CD4-positive, alpha-beta T cell (primary cell): ENCODE measurements at places on chromosomes 5 and 9.

DNA sequence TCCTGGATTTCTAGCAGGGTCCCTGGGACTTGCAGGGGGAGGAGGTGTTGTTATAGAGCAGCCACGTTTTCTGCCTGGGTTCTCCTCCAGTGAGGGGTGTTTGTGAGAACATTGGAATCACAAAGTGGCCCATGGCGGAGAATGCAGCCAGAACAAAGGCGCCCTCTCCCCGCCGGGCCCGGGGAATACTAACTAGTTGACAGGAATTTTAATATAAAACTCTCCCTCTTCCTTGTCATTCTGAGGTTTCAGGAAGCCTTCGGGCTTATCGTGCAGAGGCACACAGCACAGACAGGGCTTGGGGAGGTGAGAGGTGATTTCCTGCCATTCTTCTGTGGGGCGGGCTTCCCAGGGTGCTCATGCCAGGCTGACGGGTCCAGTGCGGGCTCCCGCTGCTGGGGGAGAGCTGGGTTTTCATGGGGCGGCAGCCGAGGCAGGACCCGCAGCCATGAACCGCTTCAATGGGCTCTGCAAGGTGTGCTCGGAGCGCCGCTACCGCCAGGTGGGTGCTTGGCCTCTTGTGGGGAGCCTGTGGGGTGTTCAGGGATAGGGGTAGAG is 37.7 kb downstream of the RGS3 start:
- no peak for DNase-seq

- no peak for DNase-seq
Observed at GRCh38 chr9:120158221-120158620, 421.7 kb downstream of the CDK5RAP2 start.

DNA sequence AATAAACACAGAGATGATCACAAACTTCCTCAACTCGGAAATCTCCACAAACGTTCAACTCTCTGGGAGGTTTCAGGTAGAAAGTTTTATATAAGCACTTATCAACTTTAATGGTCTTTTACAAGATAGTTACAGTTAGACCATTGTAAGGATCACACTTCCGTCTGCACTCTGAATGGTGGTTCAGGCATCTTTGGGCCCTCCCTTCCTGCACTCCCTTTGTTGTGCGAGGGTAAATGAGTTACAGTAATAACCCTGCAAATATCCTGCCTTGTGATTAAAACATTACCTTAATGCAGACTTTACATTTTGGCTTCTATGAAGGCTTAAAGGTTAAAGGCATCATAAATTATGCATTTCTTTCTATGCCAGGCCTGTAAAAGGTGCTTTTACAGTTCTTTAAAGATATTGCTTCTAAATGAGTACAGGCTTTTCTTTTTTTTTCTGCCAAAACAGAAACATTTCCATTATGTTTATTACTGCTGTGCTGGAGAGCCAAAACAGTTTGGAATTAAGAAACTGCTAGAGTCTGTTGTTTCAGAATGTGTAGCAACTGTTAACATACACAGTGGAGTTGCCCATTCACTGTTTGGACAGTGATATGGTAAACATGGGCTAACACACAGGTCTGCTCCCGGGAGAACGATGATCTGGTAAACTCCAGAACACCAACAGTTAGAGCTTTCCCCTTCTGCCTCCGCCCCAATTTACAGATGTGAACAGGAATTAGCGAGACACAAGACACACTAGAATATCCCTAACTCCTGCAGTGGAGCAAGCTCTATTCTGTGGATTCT is 1.1 kb downstream of the PRUNE2 start:
- DNase-seq: no peak

DNA sequence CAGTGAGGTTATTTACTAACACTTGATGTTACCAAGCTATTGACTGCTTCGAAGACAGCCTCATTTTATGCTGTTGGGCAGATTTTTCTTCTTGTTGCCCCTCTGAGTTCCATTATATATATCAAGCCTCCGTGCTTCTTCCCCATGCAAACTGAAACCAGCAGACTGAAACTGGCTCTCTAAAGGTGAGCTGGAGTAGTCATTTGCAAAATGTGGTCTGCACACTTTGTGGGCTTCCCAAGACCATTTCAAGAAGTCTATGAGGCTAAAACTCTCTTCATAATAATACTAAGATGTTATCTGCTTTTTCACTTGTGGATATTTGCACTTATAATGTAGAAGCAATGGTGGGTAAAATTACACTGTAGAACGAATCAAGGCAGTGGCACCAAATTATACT is 13.9 kb downstream of the SLC36A1 start:
- DNase-seq: no peak

- DNase-seq: no peak
Observed at GRCh38 chr9:108197008-108197365, 658.8 kb downstream of the ACTL7B start.

GRCh38 chr5:132183723-132184122 is 43.9 kb downstream of the P4HA2 start:
- DNase-seq: no peak

DNA sequence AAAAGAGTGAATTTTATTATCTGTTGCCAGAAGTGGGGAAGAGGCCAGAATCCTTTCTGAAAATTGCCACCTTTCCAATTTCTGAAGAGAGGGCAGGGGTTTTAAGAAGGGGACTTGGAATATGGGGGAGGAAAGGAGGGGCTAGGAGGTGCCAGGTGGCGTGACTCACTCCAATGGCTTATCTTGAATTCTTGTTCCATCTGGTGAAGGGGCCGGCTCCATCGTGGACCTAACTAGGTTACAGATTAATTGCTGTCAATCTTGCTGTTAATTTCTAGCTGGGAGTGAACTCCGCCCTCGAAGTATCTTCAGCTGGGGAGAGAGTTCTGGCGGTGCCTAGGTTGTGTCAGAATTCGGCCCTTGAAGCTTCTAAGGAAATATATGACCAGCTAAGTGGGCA is 138.7 kb downstream of the YTHDC2 start:
- no peak for DNase-seq

DNA sequence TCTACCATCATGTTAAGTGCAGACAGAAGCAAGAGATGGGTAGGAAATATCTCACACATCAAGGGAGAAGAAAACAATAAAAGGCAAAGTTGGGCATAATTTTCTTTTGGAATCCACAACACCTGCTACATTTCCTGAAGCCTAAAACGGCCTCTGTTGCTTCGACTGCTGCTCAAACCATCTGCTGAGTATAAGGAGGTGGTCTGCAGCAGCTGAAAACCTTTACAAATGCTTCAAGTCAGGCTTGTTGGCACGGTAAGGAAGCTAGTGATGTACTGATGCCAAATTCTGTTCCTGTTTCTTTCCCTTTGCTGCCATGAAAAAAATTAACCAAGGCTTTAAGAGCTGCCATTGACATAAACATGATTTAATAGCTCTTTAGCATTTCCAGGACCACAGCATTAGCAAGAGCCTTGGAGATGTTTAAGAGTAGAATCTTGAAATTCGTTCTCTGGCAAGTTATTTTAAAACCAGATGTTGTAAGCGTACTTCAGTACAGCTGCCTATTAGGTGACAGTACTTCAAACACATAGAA is 75.6 kb downstream of the DMRTA1 start:
- DNase-seq: no peak

- no peak for DNase-seq
Observed at GRCh38 chr5:87307796-87308423, 40.2 kb downstream of the RASA1 start.

DNA sequence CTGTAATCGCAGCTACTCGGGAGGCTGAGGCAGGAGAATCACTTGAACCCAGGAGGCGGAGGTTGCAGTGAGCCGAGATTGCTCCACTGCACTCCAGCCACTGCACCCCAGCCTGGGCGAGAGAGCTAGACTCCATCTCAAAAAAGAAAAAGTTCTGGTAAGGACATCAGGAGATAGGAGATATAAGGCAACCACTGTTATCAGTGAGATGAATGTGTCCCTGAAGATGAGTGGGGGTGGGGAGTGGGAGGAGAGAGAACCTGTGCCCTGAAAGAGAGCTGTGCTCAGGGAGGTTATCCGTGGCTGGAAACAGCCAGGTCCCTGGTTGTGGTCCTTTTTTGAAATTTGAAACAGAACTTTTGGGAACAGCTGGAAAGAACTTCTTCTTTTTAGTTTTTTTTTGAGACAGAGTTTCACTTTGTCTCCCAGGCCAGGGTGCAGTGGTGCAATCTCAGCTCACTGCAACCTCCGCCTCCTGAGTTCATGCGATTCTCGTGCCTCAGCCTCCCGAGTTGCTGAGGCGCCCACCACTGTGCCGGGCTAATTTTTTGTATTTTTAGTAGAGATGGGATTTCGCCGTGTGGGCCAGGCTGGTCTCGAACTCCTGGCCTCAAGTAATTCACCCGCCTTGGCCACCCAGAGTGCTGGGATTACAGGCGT is 2.6 kb downstream of the PTPA start:
- no peak for DNase-seq

DNA sequence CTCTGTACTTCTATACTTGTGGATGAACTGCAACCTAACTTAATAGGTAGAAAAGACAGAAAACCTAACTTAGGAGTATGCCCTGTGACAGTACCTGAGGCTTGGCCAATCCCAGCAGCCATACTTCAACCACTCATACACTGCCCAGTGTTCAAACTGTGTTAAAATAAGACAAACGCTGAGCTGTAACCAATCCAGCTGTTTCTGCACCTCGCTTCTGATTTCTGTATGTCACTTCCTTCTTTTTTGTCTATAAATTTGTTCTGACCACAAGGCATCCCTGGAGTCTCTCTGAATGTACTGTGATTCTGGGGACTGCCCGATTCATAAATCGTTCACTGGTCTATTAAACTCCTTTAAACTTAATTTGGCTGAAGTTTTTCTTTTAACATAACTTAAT is 41.4 kb downstream of the AUH start:
- DNase-seq: no peak

DNA sequence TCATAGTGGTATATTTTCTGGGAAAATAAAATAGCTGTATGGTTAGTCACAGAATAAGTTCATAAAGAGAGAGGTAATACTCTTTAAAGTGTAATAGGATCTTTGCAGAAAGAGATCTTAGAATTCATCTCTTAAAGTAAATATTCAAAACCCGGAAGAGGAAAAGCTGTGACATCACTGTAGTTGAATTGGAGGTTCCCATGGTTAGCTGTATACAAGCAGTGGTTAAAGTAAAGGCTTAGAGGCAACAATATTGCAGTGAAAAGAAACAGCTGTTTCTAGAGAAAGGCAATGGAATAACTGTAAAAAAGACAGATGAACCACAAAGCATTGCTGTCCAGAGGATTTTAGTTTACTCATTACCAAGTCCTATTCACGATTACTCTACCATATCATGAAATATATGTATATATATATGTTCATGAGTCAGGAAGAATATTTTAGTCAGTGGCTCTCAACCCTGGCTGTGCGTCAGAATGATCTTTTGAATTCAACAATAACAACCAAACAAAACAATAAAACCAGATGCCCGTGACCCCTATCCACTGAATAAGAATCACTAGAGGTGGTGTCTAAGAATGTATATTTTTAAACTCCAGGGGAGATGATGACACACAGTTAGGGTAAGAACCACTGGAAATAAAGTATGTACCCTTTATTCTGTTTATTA is 4.7 kb downstream of the ERCC6L2 start:
- no peak for DNase-seq
